Stimulated activated CD8-positive, alpha-beta memory T cell treated with anti-CD3 and anti-CD28 coated beads, Interleukin-7, amount 100 ng/mL, for 1 hour (primary cell): ENCODE measurements at places on chromosomes 4 and X.

DNA sequence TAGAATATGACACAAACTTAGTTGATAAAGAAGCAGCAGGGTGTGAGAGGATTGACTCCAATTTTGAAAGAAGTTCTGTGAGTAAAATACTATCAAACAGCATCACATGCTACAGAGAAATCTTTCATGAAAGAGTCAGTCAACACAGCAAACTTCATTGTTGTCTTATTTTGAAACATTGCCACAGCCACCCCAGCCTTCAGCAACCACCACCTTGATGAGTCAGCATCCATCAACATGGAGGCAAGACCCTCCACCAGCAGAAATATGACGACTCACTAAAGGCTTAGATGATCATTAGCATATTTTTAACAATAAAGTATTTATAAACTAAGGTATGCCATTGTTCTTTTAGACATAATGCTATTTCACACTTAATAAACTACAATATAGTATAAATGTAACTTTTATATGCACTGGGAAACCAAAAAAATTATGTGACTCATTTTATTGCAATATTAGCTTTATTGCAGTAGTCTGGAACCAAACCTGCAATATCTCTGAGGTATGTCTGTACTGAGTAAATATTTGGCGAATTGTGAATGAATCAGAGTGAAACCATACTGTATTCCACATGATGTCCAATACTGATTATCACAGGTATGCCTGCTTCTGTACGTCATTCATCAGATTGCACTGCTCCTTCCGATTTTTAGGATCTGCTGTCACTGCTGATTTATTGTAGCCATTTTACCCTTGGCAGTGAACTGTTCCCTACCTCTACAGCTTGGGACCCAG lies 11.6 kb downstream of the FRMPD4 start:
- no peak for DNase-seq

- no peak for DNase-seq
Observed at GRCh38 chr4:1516881-1517480, 110.7 kb upstream of the NKX1-1 start.

- no peak for DNase-seq
Observed at GRCh38 chrX:10206317-10206716, 49.5 kb downstream of the CLCN4 start.

GRCh38 chr4:156578005-156578404 lies 393.6 kb downstream of the PDGFC start:
- DNase-seq: no peak

- no peak for DNase-seq
Observed at GRCh38 chrX:46125111-46125510, 420.1 kb downstream of the ZNF674 start.

DNA sequence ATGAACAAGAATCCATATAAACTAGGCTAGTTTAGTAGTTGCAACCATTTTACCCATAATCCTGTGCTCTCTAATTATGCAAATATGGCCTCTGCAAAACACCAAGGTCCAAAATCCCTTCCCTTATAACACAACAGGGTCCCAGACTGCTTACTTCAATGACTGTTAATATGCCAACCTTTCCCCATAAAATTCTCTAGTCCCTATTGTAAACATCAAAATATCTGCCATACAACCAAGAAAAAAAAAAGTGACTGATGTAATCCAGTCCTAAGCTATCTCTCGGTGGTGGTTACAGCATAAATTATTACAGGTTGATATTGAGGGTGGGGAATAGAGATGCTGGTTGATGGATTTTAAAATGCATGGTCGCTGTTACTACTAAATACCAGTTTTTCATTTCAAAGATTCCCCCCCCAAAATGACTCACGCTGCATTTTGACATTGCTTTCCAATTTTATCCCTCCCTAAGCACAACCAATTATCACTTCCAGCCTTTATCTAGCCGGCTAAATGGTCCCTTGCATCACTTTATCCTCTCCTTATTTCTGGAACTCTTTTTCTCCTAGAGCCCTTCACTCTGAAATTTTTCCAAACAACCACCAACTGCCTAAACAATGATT lies 44.8 kb downstream of the TSPAN5 start:
- no peak for DNase-seq

DNA sequence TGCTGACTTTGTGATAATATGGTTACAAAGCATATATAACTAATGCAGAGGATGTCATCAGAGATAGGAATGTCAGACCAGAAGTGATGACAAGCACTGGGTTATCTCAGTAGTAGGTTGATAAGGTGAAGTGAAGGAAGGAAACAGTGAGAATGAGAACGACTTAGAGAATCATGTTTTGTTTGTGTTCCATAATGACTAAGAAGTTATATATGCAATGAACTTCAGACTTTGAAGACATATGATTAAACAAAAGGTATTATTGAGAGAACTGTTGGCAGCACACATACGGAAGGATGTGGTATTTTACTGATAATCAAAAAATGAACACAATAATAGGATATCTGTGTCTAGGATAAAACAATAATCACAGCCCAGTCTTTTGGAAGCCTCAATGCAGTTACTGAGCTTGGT lies 18.3 kb upstream of the HHIP start:
- no peak for DNase-seq

GRCh38 chrX:100870527-100870926 lies 3.6 kb downstream of the NOX1 start:
- no peak for DNase-seq
